ENCODE measurements at places on chromosomes 16 and 17.

- no peak for DNase-seq
Measured at GRCh38 chr17:72518159-72518732, 397.4 kb downstream of the SOX9 start.

DNA sequence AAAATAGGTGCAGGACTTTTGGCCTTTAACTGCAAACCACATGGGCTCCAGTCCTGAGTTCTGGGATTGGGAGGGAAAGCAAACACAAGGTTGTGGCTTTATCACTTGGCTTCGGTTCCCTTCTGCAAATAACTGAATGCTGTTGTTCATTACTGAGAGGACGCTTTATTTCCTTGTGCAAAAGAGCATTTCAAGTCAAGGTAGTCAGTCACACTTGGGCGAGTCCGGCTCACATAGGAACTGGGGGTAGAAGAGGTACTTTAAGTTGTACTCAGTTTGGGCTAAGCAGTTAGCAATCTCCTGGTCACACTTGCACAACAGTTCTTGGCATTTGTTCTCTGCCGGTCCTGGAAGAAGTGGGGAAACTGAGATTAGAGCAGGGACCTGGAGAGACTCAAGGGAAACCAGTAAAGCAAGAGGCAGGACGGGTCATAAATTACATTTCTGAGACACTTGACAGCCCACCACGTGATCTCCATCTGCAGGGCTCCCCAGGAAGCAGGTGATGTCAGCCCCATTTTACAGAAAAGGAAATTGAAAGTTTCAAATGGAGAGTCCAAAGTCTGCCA lies 21.6 kb downstream of the PLA2G10 start:
- DNase-seq, result no peak

GRCh38 chr17:68601565-68602288 lies 560 bp upstream of the FAM20A start:
- no peak for DNase-seq

DNA sequence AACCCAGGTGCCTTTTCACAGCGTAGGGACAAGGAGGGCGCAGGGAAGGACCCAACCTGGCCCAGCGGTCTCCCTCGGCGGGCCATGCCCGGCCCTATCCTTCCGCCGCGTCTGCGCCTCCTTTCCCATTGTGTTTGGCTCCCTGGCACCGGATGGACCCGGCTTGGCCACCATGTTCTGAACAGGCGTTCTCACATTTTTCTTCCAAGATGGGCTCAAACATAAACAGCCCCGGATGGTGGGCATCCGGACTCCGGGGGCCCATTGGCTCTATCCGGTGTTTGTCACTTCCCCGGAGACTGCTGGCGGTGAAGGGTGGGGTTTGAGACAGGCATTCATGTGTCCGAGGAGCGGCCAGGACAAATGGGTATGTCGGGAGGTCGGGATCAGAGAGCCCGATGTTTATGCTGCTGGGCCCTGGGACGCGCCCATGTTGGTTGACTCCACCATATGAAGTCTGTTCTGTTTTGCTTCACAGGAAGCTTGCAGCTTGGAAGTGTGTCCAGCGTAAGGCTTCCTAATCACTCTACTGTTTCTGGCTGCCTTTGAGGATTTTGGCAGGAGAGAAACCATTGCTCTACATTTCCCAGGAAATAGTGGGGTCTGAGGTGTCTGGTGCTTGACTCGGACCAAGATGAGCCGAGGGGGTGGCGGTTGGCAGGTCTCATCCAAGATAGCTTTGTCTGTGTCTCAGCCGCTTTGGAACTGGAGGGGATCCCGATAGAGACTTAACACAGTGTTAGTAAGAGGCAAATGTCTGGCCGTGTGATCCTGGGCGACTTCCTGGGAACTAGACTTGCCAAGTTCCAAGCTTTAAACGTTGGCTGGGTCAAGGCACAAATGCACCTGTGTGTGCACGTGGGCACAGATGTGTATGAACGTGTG lies 188.3 kb downstream of the IRF8 start:
- DNase-seq, result no peak
